Stimulated activated CD8-positive, alpha-beta memory T cell treated with anti-CD3 and anti-CD28 coated beads, Interleukin-4, amount 100 ng/mL, for 48 hours (primary cell): ENCODE measurements at places on chromosomes 5 and 9.

DNA sequence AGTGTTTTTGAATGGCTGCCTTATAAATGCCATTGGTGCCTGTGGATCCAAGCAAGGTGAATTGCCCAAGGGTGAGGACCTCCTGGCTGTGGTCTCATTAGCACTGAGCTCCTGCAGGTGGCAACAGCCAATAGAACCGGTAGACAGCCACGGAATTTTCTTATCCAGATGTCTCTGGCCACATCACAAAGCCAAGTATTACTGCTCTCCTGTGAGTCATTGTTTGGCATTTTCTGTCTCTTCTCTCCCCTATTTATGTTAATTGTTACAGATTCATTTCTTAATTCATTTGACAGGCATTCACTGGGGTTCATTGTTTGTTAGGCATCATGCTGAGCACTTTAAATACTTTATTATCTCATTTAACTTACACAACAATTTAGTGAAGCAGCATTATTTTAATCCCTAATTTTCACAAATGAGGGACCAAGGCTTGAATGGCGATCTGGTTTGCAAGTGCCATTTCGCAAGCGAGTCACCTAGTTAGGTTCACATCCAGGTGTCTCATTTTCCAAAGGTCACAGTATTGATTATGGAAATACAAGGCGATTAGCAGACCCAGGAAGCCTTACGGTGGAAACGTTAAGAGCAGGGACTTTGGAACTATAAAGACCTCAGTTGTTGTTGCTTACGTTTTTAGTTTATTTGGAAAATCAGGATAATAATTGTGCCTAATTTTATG is 58.2 kb upstream of the DPYSL3 start:
- no peak for DNase-seq

- DNase-seq = no peak
These were observed 31.2 kb downstream of the PTCD2 start for GRCh38 chr5:72351376-72351775.

DNA sequence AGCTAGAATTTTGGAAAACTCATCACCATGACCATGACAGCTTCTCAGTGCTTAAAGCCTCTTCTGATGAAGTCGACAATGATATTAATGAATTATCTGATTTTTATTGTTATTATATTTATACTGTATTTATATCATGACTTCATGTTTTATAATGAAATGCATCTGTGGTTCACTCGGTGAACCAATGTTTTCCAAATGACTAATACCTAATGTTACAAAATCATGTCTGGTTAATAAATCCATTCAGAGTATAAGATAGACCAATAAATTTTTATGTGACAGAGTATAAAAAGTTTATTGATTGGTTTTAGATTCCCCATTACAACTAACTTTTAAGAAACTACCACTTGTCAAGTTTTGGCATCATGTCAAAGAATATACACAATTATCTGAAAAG is 416.5 kb downstream of the MLLT3 start:
- DNase-seq = no peak

GRCh38 chr9:130639124-130639765 is 25.1 kb upstream of the PRDM12 start:
- no peak for DNase-seq

- no peak for DNase-seq
These were observed 12.7 kb downstream of the TSPAN17 start for GRCh38 chr5:176659860-176660461.

DNA sequence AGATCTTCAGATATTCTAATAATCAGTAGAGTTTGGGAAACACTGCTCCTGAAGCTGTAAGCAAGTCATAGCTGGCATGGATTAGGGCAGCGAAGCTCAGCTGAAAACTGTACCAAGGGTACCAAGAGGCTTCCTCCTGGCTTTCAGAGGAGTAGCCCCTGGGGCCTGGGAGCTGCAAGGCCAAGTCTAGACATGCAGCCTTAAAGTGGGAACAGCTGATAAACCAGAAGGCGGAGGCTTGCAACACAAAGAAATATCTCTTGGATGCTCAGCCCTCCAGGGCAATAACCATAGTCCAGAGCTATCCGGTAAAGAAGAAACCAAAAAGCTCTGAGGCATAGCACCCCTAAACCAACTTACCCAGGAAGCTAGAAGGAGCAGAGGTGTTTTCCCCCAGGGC is 51.5 kb downstream of the MRPS30 start:
- no peak for DNase-seq

DNA sequence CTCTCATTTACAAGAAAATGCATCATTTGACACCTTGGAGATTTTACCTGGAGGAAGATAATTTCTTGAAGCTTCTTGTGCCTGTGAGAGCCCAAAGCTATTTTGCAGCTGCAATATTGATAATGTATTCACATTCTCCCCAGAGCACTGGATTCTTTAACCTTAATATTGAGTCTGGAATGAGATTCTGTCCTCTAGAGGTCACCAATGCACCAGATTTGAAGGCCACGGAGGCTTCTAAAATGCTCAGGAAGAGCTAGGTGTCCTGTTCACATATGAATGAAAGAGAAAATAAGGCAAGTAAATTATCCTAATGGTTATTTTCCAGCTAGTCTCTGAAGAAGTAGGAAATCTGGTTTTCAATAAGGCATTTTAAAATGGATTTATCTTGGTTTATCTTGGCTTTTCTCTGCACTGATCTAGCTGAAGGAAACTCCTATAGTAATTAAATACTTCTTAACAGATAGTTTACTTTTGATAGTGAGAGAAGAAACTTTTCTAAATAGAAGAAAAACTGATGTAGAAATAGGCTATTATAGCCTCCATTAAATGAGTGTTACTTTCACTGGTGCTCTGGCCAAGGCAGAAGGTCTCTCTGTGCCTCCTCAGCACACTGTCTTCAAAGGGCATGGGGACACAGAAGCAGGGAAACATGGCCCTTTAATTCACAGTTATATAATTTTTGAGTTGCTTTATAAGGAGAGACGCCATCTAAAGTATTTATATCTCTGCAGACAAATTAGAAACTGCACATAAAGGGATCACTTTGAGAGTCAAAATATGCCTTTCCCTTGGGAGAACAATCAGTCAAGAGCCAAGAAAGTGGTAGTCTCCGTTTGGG is 297.0 kb upstream of the ACTBL2 start:
- no peak for DNase-seq

GRCh38 chr9:125153712-125154367 is 10.5 kb upstream of the SCAI start:
- DNase-seq = no peak

DNA sequence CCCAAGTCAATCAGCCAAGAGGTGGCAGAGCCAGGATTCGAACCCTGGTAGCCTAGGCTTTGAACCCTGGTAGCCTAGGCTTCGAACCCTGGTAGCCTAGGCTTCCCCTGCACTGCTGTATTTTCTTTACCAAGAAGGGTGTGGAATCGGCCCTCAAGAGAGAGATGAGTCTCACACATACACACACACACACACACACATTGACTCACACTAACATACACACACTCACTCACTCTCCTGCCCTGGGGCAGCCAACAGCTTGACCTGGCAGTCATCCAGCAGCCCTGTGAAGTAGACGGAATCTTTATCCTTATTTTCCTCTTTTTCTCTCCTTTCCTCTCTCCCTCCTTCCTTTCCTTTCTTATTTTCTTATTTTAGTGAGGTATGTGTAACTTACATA is 55.4 kb upstream of the RPL26L1 start:
- DNase-seq = no peak

- no peak for DNase-seq
These were observed 658.1 kb upstream of the CHD1 start for GRCh38 chr5:99586878-99587277.

DNA sequence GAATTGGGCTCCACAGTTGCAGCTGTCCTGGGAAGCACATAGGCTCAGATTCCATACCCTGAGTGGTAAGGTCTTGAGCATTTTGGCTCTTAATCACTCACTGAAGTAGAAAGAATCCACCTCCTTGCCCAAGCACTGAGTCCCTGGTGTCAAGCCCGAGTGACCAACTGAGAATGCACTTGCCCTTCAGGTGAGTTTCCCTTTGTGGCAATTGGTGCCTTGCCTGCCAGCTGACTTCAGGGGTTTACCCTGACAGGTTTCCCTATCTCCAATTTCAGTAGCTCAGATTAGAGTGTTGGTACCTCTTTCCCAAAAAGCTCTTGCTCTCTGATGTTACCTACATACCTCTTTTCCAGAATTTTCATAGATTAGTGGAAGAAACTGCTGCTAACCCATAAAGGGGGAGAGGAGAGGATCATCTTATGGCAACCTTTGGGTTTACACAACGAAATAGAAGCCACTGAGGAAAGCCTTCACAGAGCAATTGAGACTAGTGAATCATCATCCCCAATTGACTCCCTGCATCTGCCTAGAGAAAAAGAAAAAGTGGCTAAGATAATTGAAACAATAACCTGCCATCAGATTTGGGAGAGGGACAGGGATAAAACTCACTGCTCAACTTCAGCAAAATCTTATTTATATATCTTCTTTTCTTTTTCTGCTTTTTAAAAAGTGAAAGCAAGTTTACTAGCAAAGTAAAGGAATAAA is 48.6 kb downstream of the CCL28 start:
- DNase-seq = no peak

DNA sequence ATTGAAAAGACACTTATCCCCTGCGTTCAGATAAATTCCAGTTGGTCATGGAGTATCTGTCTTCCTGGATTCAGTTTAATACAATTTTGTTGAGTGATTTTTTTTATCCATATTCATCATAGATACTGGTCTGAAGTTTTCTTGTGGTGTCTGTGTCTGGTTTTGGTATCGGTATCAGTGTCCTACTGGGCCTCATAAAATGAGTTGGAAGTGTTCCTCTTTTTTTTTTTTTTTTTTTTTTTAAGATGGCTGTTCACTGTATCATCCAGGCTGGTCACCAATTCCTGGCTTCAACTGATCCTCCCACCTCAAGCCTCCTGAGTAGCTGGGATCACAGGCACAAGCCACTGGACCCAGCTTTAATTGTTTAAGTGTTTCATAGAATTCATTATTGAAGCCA is 2.9 kb upstream of the CAMSAP1 start:
- no peak for DNase-seq

- DNase-seq = no peak
These were observed 468.8 kb upstream of the DMAC1 start for GRCh38 chr9:8268216-8268878.

- DNase-seq = no peak
These were observed 10.4 kb downstream of the ABLIM3 start for GRCh38 chr5:149151717-149152116.

DNA sequence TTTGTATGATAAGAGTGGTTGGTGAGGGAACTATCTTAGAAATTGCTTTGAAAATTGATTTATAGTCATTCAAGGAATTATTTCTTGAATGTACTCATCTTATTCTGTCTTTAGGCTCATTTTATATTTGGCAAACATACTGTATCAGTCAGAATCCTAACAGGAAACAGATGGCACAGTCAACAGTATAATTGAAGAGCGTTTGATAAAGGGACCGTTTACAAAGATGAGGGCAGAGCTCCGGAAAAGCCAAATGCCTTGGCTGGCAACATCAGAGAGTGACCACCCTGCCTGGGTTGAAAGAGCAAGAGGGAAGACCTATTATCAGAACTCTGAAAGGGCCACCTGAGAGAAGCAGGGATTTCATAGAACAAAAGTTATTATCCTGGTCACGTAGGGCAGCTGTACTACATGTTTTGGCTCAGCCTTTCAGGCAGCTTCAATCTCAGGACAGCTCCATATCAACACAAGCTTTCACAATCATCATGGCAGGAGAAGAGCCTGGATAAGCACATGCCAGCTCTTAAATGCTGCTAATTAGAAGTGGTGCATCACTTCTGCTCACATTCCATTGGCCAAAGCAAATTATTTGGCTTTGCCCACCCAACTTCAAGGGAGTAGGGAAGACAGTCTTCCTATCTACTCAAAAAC is 47.2 kb upstream of the ARL15 start:
- DNase-seq = no peak

GRCh38 chr5:6573651-6574101 is 59.2 kb downstream of the NSUN2 start:
- no peak for DNase-seq

GRCh38 chr5:118923295-118924005 is 64.9 kb downstream of the DTWD2 start:
- no peak for DNase-seq

DNA sequence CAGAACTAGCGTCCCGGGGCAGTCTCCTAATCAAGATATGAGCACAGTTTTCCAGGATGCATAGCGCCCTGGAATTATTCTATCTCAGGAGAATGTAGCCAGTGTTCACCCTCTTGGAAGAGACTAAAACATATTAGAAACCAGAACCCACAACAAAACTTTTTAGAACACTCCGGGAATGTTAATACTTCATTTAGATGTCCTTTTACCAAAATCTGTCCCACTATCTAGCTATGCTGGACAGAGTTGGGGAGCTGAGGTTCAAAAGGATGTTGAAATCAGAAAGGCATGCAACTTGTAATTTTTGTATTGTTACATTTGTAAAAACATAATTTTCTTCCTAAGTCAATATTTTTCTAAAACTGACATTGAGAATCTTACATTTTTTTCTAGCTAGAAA is 386.5 kb upstream of the RFX3 start:
- no peak for DNase-seq

DNA sequence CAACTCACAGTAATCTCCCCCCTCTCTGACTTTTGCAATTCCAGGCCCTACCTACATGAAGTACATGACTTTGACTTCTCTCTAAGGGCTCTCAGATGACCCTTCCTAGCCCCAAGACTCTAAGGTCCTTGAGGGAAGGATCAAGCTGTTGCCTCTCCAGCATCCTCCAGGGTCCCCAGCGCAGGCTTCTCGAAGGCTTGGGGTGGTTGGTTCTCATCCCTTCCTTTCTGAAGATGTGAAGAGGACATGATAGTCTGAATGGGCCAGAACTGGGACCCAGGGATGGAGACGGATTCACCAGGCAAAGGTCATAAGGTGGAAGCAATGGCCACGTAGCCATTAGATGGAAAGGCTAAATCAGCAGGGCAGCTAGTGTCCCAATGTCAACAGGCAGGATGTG is 86.8 kb downstream of the NRG2 start:
- DNase-seq = no peak

DNA sequence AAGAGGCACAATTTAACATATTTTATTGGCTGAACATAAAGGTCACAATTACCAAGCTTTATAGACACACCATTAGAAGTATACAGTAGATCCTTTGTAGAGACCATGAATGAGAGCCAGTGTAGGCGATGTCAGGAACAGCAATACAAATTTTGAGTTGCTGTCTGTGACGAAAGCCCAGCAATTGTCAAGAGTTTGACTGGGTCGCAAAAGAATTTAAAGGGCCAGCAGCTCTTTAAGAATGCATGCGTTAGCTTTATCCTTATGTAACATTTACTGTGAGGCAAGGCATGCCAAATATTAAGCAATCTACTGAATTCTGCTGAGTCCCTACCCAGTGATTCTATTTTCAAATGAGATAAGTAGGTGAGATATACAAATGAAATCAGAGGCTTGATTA is 236.9 kb downstream of the ARRDC3 start:
- DNase-seq = no peak

GRCh38 chr5:61461417-61461816 is 129.4 kb downstream of the ZSWIM6 start:
- no peak for DNase-seq

DNA sequence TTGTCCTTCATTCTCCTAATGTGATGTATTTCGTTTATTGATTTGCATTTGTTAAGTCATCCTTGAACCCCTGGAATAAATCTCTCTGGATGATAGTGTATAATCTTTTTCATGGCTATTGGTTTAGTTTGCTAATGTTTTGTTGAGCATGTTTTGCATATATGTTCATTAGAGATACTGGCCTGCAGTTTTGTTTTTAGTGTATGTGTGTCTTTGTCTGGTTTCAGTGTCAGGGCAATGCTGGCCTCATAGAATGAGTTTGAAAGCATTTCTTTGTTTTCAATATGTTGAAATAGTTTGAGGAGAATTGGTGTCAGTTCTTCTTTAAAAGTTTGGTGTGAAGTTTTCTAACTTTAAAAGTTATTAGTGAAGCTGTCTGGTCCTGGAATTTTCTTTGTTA is 149.6 kb upstream of the ATP10B start:
- no peak for DNase-seq
